ENCODE measurements at places on chromosomes 1 and 21.

DNA sequence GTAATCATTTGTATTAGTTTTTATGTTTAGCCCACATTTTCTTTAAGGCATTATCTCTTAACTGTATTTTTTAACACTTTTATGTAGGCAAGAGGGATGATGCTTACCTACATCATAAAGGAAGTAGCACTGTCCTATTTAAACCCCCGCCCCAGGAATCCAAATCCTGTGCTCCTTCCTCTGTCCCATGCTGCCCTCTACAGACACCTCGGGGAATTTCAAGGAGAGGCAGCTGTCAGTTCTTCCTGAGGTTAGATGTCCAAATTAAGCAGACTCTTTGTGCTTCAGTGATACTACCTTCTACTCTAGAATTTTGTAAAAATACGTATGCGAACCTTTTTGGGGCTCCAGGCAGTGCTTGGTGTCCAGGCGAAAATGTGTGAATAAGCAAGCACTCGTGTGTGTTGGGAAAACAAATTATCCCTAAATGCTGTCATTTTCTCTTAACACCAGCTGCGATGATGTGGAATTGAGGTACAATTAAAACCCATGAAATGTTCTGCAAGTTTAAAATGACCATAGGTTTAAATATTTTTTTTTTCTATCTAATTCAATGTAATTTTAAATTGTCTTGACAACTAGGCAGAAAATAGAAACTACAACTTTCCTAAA, 19.2 kb downstream of the CRCT1 start:
- no peak for DNase-seq

DNA sequence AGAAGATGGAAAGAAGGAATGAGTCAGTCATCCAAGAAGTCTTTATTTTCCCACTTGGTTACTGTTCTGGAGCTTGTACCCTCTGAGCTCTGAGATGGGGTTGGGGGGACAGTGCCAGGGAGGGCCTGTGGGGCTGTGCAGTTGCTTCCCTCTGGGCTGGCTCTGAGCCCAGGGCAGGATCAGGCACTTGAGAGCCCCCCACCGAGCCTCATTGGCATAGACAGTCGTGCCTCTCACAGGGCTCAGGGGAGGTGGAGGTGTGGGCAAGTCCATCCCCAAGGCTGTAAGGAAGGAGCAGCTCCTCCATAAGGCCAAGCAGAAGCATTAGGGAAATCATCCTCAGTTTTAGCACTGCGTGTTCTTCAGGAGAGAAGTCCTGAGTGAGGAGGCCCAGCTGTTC, 2.5 kb upstream of the ARL8A start:
- no peak for DNase-seq

DNA sequence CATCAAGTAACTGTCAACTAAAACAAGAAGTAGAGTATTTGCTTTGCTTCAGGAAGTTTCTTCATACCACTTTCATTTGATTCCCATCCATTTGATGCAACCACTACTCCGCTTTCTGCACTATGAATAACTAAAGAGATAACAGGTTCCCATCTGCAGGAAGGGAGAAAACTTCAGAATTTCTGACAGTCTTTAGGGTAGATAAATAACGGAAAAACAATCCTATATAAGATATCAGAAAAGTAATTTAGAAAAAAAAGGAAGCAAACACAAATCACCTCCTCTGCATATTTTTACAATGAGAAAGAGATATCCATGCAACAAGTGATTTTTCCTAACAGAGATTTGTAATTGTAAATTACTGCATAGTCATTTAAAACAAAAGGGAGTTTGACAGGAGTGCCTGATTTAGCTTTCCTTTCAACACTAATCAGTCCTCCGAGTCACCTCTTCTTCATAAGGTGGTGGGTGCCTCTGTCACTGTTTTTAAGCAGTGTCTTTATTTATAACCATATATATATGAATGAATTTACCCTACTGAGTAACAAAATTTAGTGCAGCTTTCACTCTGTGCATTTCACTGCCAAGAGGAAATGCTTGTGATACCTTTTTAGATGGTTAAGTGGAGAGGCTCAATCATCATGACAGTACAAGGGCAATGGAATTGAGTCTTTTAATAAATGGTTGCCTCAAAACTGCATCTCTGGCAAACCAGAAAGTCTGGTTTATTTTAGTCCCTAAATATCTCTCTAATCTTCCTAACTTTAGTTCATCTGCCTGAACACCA, 1920.4 kb downstream of the MRPL39 start:
- no peak for DNase-seq

DNA sequence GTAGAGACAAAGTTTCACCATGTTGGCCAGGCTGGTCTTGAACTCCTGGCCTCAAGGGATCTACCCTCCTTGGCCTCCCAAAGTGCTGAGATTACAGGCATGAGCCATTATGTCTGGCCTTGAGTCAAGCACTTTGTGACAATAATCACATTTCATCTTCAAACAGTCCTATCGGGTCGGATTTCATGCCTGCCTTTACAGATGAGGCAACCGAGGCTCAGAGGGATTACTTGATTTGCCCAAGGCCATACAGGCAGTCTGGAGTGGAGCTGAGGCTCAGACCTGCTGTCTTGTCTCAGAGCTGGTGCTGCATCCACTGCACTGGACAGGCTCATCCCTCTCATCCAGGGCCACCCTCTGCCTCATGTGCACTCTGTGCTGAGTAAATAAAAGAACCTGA, 26.6 kb downstream of the FAM151A start:
- DNase-seq = no peak

DNA sequence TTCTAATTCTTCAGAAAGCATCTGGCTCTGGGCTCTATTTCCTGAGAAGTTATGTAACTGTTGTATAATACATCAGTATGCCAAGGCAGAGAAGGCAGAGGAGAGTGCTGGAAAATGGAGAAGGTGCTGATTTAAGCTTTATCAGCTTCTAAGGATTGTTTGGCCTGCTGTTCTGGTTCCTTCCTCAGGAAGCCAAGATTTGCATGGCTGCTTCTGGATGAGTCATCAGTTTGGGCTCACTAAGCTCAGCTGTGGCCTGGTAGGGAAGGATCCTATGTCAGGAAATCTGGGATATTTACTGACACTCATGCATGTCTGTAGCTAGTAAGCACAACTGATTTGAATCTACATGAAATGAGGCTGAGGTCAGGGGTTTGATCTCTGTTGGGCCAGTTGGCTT, 73.2 kb upstream of the ADGRL4 start:
- DNase-seq = no peak

DNA sequence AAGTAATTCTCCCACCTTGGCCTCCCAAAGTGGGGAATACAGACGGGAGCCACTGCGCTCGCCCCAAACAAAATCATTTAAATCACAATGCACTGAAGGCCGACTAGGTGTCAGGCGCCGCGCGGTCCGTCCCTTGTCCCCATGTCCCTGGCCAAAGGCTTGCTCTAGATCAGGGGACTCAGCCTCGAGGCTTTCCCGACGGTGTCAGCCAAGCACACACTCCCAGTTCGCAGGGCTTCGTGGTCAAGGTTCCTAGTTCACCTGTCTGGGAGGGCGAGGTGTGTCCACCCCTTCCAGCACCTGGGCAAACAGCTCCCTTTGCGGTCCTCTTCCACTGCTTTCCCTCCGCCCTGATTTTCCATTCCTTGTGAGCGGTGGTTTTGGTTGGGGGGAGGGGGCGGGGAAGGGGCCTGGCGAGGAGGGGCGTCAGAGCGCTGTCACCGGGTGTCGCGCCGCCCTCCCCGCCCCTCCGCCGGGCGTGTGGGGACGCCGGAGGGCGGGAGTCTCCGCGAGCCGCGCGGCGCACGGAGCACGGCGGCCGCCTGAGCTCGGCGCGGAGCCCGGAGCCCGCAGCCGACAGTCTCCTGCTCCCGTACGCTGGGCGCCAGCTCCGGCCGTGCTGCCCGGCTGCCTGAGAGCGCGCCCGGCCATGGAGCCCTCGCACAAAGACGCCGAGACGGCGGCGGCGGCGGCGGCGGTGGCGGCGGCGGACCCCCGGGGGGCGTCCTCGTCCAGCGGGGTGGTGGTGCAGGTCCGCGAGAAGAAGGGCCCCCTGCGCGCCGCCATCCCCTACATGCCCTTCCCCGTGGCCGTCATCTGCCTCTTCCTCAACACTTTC, at the start of gene STUM:
Gene STUM (plus strand): TSS at position 509 of the 838 bp plus-strand sequence. CDS start 141 bp downstream, at position 650.
- DNase-seq = no peak

DNA sequence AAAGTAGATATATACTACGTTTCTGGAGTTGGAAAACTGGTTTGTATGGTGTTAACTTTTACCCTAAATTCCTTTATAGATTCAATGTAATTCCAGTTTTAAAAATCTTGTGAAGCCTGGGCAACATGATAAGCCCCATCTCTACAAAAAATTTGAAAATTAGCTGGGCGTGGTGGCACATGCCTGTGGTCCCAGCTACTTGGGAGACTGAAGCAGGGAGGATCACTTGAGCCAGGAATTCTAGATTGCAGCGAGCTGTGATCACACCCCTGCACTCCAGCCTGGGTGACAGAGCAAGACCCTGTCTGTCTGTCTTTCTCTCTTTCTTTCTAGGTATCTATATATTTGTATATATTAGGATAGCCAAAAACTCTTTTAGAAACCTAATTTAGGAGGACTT, 141.9 kb downstream of the CLEC20A start:
- DNase-seq = no peak

GRCh38 chr1:91124989-91125417, 103.2 kb upstream of the ZNF644 start:
- no peak for DNase-seq

DNA sequence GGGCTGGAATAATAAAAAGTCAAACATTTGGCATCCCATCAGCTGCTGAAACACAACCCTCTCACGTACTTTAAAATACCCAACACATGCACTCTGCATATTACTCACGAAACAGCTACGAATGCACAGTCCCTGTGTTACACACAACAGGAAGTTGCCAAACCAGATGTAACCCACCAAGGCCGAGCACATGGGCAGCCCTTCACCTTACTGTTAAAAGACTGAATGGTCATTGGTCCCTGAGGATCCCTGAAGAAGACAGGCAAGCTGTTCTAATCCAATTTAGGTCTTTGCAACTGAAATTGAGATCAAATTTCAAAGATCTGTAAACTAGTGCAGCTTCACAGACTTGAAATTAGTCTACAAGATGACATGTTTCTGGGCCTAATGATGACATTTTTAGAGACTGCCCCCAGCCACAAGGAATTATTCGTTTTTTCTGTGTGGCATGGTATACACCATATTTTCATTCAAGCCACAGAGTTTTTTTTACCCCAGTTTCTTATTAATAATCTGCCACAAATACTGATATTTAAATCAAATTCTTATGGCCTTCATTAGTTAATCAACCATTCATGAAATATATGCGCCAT, 25.6 kb upstream of the IER5 start:
- DNase-seq = no peak

DNA sequence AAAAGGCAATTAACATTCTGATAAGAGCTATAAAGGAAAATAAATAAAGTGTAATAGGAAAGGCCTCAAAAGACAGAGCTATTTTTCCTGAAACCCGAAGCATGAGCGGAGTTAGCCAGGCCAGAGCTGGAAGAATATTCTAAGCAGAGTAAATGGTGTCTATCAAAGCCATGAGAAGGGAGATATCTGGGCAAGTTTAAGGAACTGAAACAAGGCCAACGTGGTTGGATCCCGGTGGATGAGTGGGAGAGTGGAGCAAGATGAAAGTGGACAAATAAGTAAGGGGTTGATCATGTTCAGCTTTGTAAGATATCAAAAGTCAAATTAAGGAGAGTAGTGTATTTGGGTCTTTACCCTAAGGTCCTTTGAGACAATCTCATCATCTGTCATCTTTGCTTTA, 234.0 kb downstream of the TM2D1 start:
- no peak for DNase-seq

DNA sequence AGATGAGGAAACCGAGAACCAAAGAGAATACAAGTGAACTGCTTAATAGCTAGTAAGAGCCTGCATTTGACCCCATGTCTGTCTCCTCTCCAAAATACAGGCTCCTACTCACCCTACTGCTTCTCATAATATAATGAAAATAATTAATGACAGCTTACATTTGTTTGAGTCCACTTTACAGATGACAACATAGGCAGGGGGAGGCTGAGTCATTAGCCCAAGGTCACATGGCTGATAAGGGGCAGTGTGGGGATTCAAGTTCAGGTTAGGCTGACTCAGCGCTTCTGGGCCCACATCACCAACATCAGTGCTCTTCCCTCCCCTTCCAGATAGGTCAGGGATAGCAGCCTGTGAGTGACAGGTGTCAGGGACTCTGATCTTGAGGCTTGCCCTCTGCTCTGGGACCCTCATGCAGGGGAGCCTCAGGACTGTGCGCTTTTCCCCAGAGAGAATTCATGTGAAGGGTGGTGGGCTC, 16.2 kb downstream of the AZIN2 start:
- no peak for DNase-seq

DNA sequence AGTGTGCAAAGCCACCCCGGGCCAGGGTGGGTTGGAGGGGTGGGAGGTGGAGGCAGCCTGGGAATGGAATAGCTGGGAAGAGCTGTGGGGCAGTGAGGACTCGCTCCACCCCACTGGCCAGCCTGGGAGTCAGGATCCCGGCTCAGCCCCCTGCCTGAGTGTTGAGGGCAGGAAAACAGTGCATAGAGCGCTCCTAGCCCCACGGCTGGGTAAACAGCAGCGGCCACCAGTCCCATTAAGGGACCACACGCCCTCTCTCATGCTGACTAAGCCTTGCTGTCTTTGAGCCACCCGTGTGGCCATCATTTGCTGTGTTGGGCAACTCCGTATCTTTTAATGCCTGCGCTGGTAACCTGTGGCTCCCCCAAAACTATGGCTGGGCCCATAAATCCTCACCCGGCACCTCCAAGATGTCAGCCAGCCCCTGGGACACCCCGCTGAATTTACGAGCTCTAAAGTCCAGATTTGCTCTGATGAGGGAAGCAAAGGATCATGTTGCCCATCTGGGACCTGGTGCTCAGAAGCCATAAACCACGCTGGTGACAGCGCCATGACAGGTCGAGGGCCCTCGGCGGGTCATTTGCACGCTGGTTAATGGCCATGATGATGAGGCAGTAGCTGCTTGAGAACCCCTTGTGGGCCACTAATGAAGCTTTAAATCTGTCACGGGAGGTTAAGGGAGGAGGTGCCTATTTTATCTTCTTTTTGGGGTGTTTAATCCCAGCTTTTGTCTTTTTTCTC, 34.9 kb downstream of the SYF2 start:
- no peak for DNase-seq
